ENCODE measurements at places on chromosomes 2 and 18.

DNA sequence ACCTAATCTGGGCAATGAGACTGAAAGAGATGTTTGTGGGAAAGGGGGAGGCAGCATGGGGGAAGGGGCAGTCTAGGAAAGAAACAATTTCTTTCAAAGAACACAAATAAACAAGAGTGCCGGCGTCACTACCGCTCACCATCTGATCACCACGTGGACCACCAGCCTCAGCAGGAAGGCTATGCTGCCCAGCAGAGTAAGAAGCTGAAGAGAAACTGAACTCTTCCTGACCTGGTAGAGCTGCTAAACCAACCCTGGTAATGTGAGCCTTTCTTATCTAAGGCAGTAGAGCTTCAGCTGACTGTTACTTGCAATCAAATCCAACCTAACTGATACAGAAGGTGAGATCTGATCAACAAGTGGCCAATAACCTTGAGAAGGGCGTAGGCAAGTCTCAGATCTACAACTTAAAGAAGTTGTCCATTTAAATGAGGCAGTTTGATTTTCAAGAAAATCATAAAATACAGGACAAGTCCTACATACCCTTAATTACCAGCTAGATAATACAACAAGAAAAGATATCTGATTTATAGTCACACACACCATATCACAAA lies 44.2 kb upstream of the SPTBN1 start:
- DNase-seq: no peak

DNA sequence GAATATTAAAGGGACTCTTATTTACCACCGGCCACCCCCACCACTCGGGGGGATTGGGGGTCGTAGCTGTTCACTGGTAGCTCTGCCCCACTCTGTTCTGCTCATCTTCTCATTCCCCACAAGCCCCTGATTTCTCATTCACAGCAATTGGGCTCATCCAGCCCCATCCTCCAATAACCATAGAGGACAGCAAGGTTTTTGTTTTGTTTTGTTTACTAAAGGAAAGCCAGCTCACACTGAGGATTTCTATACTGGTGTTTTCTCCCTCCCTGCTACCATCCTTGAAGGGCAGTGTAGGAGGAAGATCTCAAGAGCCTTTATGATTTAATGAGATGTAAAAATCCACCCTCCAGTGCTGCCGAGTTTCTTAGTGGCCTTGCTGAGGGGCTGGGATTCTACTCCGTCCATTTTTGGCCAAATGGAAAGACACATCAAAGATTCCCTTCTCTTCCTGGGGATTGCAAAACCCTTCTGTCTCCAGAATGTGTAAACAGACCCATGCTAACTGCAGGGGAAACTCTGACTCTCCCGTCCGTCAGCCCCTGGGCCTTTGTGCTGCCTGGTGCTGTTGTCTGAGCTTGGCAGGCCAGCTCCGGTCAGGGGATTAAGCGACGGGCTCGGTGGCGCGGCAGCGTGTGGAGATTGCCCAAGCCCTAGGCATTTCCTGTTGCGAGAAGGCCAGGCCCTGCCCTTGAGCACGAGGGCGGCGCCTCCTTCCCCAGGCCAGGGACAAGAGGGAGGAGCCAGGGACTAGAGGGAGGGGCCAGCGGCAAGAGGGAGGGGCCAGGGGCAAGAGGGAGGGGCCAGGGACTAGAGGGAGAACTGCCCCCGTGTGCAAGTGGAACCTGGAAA lies 165.0 kb downstream of the ANTXR1 start:
- DNase-seq: no peak

- DNase-seq: no peak
Measured at GRCh38 chr2:182393270-182393760, 33.5 kb downstream of the PDE1A start.

- no peak for DNase-seq
Measured at GRCh38 chr18:61898640-61899101, 5.9 kb upstream of the RNF152 start.

DNA sequence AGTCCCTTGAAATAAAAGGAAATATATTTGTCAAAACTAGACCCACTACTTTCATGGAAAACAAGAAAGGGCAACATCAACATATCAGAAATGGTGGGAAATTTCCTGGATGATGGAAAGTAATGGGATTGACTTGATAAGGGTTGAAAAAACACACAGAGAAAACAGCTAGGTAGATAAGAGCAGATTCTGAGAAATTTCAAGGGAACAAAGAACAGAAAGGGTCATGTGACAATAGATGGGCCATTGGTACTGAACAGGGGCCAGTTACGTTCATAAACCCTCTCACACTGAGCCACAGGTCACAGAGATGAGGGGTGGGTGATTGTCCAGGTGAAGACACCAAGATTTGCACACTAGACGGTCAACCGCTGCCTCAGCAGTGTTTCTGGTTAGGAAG lies 98.7 kb downstream of the QPCT start:
- no peak for DNase-seq

- no peak for DNase-seq
Measured at GRCh38 chr2:29238497-29238896, 123.3 kb downstream of the CLIP4 start.

- DNase-seq: no peak
Measured at GRCh38 chr2:195995499-195995898, 73.1 kb downstream of the DNAH7 start.

All from NCI-H774 (cell line).